ENCODE measurements at places on chromosomes 1 and 21.

DNA sequence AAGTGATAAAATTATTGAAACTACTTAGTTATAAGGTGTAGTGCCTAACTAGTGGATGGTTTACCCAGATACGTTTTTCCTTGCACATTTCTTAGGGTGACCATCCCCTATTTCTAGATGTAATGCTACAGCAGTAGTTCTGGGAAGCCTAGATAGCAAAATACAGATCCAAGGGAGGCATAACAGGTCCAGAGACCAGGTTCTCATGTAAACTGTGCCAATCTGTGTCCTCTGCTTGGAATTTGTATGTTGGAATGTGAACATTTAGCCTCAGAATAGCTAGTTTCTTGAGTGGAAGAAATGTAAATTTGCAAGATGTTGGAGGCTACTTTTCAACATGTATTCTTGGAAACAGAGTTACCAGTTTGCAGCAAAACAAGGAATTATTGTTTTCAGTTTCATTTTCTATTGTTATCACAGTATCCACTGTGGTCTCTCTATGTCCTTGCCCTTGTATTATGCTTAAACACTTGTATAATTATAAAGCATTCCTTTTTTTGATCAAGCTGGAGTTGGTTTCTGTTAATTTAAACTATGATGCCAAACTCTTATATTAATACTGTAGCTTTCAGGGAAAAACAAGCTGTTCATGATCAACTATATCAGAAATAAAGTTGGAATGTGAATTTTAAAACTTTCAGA, 102.0 kb upstream of the BRINP3 start:
- DNase-seq = no peak

- no peak for DNase-seq
Measured at GRCh38 chr1:43995984-43996732, 4.8 kb downstream of the CCDC24 start.

DNA sequence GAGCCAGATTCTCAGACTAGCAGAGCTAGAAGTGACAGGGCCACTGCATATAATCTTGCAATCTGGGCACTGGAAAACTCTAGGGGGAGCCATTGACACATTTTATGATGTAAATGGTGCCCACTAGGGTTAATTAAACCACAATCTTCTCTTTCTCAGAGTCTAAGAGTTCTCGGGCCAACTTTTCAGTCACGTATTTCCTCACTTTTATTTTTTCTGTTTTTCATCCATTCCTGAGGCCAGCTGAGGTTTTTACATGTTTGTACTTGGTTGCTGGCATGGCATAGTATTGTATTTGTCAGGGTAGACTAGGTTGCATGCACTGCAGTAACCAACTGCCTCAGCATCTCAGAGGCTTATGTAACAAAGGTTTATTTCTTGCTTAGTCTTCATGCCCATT, 138.2 kb downstream of the ZNF326 start:
- no peak for DNase-seq

DNA sequence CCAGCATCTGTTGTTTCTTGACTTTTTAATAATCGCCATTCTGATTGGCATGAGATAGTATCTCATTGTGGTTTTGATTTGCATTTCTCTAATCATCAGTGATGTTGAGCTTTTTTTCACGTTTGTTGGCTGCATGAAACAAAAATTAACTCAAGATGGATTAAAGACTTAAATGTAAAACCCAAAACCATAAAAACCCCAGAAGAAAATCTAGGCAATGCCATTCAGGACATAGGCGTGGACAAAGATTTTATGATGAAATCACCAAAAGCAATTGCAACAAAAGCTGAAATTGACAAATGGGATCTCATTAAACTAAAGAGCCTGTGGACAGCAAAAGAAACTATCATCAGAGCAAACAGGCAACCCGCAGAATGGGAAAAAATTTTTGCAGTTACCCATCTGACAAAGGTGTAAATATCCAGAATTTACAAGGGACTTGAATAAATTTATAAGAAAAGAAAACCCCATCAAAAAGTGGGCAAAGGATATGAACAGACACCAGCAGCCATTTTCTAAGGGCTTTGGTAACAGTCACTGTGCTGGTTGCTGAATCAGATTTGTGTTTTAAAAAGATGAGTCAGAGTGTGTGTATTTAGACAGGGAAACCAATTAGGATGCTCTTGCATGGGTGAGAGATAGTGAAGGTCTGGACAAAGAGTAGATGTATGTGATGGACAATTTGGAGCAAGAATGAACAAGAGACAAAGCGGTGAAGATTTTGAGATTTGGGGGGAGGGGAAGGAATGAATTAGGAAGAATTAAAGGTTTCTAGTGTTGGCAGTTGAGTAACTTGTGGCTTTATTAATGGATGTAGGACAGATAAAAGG, 110.7 kb downstream of the RYR2 start:
- DNase-seq = no peak

DNA sequence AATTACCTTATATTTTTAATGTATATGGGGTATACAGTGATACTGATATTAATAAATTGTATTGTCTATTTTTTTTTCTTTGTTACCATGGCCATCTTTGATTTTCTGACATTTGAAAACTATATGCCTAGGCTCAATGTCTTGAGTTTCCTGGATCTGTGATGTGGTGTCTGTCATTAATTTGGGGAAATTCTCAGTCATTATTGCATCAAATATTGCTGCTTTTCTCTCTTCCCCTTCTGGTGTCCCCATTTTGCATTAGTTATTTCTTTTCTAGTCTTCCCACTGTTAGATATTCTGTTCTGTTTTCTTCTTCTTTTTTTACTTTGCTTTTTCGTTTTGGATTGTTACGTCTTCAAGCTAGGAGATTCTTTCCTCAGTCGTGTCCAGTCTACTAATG, 33.8 kb downstream of the ZBTB40 start:
- no peak for DNase-seq

- no peak for DNase-seq
Measured at GRCh38 chr21:37530901-37531351, 164.4 kb downstream of the DYRK1A start.

- no peak for DNase-seq
Measured at GRCh38 chr1:241730031-241730430, 78.0 kb downstream of the WDR64 start.

DNA sequence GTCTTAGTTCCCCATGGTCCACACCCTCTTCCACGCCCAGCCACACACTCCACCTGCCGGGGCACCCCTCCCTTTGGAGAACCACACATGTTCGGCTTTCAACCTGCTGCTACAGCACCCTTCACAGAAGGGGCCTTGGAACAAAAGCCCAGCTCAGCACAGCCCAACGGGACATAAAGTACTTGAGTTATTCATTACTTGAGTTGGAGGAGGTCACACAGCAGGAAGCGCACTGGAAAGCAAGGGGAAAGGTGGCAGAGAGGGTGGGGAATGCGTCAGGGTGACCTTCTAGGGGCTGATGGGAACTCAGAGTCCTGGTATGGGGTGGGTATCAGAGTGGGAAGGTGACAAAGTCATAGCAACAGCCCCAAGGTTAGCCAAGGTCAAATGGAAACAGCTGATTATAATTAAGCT, 3.0 kb upstream of the ATP1B1 start:
- no peak for DNase-seq

GRCh38 chr1:71228742-71229365, 148.0 kb upstream of the ZRANB2 start:
- DNase-seq = no peak

DNA sequence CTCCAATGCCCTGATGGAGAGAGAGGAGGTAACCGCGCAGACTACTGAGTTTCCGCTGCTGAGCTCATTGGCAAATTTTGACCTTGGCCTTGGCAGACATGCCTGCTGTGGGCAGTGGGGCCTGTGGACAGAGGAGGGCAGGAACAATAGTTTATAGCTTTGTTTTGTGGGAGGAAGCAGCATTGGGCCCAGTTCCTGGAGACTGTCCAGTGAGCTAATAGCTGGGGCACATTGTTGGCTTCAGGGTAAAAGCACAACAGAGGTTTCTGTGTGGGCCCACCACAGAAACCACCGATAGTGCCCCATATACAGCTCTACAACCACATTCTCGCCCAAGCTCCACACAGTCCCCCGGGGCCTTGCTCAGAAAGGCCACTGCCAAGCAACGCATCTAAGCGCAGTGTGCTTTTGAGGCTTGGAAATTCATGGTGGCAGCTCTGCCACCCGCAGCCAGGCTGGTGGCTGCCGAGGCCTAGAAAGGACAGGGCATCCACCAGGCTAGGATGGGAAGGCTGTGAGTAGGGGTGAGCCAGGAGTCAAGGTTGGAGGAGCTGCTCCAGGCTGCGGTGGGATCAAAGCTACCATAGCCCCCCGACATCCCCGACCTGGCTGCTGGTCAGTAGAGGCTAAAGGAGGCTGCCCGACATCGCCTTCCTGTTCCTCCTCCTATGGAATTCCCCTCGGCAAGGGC, 43.2 kb downstream of the NEK2 start:
- DNase-seq = no peak

Measured in activated T-helper 1 cell treated with anti-CD3 and anti-CD28 coated beads, Interleukin-2, amount 50 U/mL, for 16 hours (primary cell).